Urothelium cell line (cell line): ENCODE measurements at places on chromosomes 6 and 20.

DNA sequence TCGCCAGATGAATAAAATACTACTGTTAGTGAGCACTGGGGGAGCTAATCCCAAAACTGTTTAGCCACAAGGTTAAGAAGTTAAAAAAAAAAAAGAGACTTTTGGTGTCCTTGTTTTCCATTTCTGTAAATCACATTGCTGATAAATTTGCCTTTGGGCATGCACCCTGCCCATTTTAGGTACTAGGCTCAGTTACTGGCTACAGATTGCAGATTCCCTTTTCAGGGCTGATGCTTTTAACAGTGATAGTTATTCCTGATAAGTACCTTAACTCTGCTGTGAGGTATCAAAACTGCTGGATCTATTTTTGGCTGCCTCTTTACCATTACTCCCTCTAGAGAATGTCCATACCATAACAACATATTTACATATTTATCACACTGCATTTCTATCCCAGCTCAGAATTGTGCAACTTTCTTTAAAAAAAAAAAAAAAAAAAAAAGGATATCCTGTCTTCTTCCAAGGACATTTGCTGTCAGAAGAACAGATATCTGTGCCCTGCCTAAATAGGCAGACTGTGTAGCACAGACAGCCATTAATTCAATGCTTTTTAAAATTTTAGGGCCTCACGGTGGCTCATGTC, 94.5 kb downstream of the SSR1 start:
- DNase-seq = no peak

- DNase-seq = no peak
Measured at GRCh38 chr20:59806578-59806975, 126.9 kb downstream of the SYCP2 start.

GRCh38 chr6:62446647-62447316, 160.8 kb upstream of the KHDRBS2 start:
- no peak for DNase-seq

- DNase-seq = no peak
Measured at GRCh38 chr6:164690241-164690640, 619.2 kb downstream of the C6orf118 start.

GRCh38 chr20:48822178-48822577, 5.6 kb downstream of the PREX1 start:
- no peak for DNase-seq
